ENCODE measurements at places on chromosomes 6 and 20.

DNA sequence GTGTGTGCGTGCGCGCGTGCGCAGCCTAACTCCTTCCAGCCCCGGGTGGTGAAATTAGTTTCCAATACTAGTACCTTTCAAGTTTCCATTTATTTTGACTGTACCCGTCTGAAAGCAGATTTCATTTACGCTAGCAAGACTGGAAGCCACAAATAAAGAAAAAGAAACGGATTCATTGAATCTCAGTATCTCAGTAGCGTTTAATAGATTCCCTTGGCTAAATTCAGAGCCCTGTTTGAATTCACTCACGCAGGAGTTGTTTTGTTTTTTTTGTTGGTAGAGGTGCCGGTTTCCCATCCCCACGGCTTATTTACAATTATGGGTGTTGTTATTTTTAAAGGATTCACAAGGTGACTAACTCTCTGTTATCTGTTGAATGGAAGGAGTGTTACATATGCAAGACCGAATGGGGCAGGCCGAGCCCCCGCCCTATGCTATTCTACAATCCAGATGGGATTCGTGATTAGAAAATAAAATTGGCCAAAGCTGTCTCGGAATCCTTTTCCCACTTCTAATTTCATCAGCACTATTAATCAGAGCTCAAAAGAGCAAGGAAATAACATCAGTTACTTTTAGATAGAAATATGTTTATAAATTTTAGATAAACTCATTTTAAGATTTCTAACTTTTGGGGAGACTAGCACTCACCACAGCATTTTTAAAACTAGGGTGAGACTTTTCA, 2.3 kb upstream of the INSM1 start:
- peaks cover 83% of the 10 kb centered on the region for H3K27me3 ChIP-seq
- no peak for DNase-seq
- no peaks in the 10 kb centered on the region for H3K36me3 ChIP-seq
- H3K4me3 ChIP-seq: no peak overlapping the region

DNA sequence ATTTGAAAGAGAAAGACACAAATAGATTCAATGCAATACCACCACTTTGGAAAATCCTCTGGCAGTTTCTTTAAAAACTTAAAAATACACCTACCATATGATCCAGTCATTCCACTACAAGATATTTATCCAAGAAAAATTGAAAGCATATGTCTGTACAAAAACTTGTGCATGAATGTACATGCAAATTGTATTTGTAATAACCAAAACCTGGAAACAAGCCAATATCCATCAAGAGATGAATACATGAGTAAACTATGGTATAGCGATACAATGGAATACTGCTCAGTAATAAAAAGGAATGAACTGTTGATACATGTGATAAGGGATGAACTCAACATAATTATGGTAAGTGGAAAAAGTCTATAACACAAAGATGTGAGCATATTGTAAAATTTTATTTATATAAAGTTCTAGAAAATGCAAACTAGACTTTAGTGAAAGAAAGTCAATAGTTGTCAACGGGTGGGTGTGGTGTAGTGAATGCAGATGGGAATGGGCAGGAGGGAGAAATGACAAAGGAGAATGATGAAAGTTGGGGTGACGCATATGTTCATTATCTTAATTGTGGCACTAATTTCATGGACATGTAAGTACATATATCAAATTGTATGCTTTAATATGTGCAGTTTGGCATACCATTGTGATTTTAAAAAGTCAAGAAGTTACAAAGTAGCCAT, 347.5 kb downstream of the SAMD5 start:
- no peaks in the 10 kb centered on the region for H3K4me1 ChIP-seq
- no peak overlapping the region for H3K27ac ChIP-seq
- H3K27me3 ChIP-seq: no peaks in the 10 kb centered on the region
- no peak for DNase-seq
- no peaks in the 10 kb centered on the region for H3K36me3 ChIP-seq

DNA sequence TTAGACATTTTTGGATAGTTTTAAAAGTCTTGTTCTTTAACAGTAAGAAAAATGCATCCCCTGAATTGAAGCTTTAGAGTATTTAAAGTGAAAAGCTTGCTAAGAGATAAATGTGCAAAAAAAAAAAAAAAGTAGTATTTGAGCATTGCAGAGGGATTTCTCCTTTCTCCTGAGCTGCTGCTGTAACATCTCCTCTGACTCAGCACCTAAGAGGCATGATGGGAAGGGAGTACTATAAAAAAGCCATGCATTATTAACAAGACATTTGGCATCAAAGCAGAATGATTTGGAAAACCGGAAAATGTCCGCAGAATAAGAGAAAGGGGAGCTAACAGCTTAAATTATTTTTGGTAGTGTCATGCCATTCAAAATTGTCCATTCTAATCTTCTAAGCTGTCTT, 27.9 kb downstream of the B4GALT5 start:
- peaks cover 14% of the 10 kb centered on the region for H3K4me1 ChIP-seq
- DNase-seq: no peak
- no peaks in the 10 kb centered on the region for H3K27me3 ChIP-seq
- H3K4me3 ChIP-seq: no peak overlapping the region

DNA sequence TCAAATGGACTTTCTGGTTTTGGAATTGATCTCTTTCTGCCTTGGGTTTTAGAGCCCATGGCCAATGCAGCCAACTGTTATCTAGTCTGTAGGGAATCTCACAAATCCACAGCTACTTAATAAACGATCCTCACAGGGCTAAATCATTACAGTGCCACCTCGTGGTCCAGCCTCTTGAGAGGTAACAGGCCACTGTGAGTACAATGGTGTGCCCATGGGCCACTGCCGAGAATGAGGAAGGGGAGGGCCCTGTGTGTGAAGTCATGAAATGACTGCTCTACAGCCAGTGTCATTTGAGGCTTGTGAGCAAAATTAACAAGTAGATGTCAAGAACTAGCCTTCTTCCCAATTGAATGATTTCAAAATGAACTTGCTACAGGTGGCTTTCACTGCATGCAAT, 54.3 kb upstream of the GMPR start:
- peak; percentile 67 for DNase-seq
- H3K4me3 ChIP-seq: no peak overlapping the region
- no peaks in the 10 kb centered on the region for H3K4me1 ChIP-seq
- no peaks in the 10 kb centered on the region for H3K36me3 ChIP-seq

DNA sequence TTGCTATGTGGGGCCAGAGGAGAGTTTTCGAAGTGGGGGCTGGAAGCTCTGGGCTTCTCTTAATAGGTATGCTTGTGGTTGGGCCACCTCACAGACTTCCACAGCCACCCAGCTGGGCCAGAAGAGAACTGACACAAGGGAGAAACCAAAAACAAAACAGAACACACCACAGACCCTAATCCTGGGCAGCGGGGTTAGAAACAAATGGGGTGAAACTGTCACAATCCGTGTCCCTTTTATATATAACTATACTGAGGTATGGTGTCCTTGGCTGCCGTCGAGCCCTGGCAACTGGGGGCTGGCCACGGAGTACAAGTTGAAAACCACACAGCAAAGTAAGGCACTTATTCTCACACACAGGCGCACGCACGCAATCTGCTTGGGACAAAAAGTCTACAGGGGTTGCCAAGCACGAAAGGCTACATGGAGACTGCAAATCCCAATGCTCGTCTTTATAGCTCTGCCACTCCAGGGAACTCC, 78.3 kb downstream of the TRAM2 start:
- no peak overlapping the region for H3K4me3 ChIP-seq
- peaks cover 10% of the 10 kb centered on the region for H3K36me3 ChIP-seq
- no peaks in the 10 kb centered on the region for H3K27me3 ChIP-seq
- peak overlapping the region; percentile 30 for H3K27ac ChIP-seq
- no peak for DNase-seq

DNA sequence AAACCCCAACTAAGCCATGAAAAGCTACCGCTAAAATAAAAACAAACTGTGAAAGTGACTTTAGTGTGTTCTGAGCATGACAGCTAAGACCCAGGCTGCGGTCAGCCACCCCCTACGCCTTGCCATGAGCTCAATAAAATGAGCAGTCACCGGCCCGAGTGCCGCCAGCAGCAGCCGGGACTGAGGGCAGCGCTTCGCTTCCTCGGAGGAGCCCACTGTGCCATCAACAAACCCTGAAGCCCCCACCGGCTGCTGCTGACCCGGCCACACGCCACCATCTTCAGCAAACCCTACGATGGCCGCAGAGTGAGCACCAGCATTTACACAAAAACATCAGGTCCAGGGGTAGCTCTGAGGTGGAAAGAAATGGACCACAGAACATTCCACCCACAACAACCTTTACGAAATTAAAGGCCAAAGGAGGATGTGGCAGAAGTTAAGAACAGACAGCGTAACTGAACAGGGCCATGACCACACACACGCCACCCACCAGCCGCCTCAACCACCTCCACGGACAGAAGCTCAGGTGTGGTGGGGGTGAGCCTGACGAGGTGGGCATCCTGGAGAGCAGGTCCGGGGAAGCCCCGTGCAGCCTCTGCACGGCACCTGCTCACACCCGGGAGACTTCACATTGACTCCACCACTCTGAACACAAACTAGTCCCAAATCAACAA, 67.0 kb downstream of the THBS2 start:
- no peak for DNase-seq
- H3K27me3 ChIP-seq: no peaks in the 10 kb centered on the region
- no peak overlapping the region for H3K27ac ChIP-seq

DNA sequence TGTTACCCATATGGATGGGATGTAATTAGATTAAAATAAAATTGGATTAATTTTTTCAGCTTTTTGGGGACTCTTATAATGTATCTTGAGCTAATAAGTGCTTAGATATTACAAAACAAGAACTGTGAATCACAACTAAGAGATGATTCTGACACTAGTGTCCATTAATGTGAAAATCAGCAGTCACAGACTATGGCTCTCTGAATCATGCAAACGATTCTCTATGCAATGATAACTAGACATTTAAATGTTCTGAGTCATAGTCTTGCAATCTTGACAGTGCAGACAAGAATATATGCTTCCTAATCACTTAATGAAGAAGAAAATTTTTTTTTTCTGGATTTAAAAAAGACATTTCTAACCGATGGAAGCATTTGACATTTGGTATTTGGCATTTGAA, 82.2 kb upstream of the OPRM1 start:
- H3K4me3 ChIP-seq: no peak overlapping the region
- H3K4me1 ChIP-seq: no peaks in the 10 kb centered on the region
- no peaks in the 10 kb centered on the region for H3K27me3 ChIP-seq
- no peak for DNase-seq
- H3K36me3 ChIP-seq: no peaks in the 10 kb centered on the region

DNA sequence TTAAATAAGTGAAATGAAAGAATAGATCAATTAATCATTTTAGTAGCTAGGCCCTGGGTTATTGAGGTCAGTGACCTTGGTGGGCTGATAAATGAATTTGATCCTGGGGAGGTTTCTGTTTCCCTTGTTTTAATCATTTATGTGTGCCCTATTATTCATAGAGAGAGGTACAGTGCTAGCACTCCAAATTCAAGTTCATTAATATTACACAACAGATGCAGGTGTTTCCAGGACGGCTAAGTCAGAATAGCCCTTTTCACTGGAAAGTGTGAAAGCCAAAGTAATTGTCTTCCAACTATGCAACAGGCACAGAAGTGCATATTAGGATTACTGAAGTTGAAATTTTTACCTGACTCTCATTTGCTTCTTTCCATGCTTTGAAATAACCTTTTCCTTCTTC, 61.7 kb upstream of the SGK1 start:
- H3K4me1 ChIP-seq: no peaks in the 10 kb centered on the region
- no peak for DNase-seq
- no peaks in the 10 kb centered on the region for H3K27me3 ChIP-seq

- H3K27me3 ChIP-seq: no peaks in the 10 kb centered on the region
- H3K4me1 ChIP-seq: no peaks in the 10 kb centered on the region
- no peak overlapping the region for H3K4me3 ChIP-seq
Observed at GRCh38 chr6:117375446-117375845, 50.3 kb downstream of the ROS1 start.

- DNase-seq: no peak
- no peak overlapping the region for H3K4me3 ChIP-seq
- H3K27me3 ChIP-seq: no peaks in the 10 kb centered on the region
- no peaks in the 10 kb centered on the region for H3K4me1 ChIP-seq
- no peaks in the 10 kb centered on the region for H3K36me3 ChIP-seq
Observed at GRCh38 chr6:44781912-44782597, 394.5 kb downstream of the CDC5L start.

DNA sequence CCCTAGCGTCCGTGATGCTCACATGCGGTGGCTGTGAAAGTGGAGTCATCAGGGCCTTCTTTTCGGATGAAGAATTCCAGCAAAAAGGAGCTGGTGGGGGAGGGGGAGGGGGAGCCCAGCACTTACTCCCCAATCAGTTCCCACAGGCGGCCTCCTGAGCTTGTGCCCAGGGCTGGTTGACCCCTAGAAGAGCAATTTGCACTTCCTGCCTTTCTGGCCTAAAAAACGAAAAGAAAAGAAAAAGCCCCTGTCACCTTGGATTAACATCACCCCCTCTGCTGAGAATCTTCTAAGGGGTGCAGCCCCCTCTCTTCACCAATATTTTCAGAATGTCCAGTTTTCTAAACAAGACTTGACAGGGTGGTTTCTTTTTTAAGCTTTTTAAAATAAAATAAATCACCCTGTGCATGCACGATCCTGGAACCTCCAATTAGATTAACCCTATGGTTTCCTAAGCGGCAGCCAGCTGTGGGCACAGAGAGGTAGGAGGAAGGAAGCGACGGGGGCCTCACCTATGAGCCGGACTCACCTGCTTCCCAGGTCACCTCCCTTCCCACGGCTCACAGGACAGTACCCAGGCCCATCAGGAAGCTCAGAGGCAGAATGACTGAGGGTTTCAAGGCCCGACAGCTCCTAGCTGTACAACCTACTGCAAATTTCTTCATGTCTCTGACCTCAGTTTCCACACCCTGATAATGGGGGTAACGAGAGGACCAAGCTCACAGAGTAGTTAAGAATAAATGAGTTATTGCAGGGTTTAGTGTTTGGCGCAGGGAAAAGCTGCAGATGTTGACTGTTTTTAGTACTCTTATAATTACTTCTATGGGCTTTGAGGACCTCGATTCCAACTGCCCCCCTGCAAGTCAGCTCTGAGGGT, 10.5 kb upstream of the TGM2 start:
- H3K4me1 ChIP-seq: peaks cover 14% of the 10 kb centered on the region
- no peaks in the 10 kb centered on the region for H3K36me3 ChIP-seq
- no peaks in the 10 kb centered on the region for H3K27me3 ChIP-seq
- H3K27ac ChIP-seq: no peak overlapping the region
- H3K4me3 ChIP-seq: no peak overlapping the region
- no peak for DNase-seq

DNA sequence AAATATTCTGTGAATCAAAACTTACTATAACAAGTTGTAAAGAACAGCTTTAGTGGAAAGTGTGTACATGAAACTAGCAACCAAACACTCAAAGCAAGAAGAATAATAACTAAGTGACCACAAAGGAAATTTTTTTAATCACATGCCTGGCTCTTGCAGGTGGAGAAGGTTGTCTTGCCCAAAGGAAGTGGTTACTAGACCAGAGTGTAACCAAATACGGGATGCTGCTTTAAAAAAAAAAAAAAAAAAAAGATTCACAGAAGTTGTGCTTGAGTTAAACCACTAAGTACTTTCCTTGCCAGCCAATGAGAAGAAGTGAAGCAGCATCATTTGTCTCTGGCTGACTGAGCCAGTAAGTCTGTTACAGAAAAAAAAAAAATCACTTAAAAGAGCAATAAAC, 19.1 kb upstream of the HLA-DQB1 start:
- no peak overlapping the region for H3K27ac ChIP-seq
- H3K4me1 ChIP-seq: no peaks in the 10 kb centered on the region
- no peaks in the 10 kb centered on the region for H3K27me3 ChIP-seq
- H3K4me3 ChIP-seq: no peak overlapping the region
- DNase-seq: peak; percentile 22

GRCh38 chr20:3927486-3928291, 38.5 kb downstream of the PANK2 start:
- H3K36me3 ChIP-seq: peaks cover 28% of the 10 kb centered on the region
- no peak overlapping the region for H3K27ac ChIP-seq
- H3K27me3 ChIP-seq: no peaks in the 10 kb centered on the region
